ENCODE measurements at places on chromosomes 11 and 22. TPM values are rescaled to one million over a fixed set of nuclear protein-coding genes. Genes with fewer than 3 reads are reported as not detected.

GRCh38 chr11:102546427-102546826 lies 15.9 kb upstream of the MMP7 start:
- DNase-seq = no peak

DNA sequence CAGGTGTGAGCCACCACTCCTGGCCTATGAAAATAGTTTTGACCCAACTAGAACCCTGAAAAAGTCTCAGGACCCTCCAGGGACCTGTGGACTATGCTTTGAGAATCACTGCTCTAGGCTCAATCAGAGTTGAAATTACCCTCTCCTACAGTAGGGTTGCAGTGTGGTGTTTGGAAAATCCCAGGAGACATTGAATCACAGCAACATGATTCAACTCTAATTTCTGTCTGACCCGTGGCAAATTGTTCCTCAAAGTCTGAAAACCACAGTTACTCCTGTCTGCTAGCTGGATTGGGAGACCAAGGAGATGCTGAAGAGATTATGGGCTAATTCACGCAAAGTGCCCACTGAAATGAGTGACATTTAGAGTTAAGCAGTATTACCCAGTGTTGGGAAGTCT lies 5.4 kb upstream of the MTMR3 start:
- no peak for DNase-seq

- DNase-seq = no peak
Measured at GRCh38 chr11:112100462-112100861, 13.8 kb downstream of the SDHD start.

GRCh38 chr11:96635655-96636054 lies 245.8 kb downstream of the JRKL start:
- DNase-seq = no peak

SCGB1A1 gene
- total RNA-seq = not detected

SELENOH gene
- 84.0 TPM for total RNA-seq

JRKL gene
- 9.9 TPM for total RNA-seq

MYOD1 gene
- not detected for total RNA-seq

Data from mucosa of descending colon (tissue), 3 donors.